ENCODE measurements at places on chromosomes 7 and 10.

GRCh38 chr7:31192986-31193385, 140.9 kb downstream of the ADCYAP1R1 start:
- peak; percentile 74 for DNase-seq

GRCh38 chr7:100539436-100540006, 518 bp downstream of the AGFG2 start:
- DNase-seq = no peak

- DNase-seq = no peak
Observed at GRCh38 chr10:6530966-6531365, 49.1 kb downstream of the PRKCQ start.

- DNase-seq = peak; percentile 85
Observed at GRCh38 chr10:28241741-28242399, 61.0 kb downstream of the MPP7 start.

DNA sequence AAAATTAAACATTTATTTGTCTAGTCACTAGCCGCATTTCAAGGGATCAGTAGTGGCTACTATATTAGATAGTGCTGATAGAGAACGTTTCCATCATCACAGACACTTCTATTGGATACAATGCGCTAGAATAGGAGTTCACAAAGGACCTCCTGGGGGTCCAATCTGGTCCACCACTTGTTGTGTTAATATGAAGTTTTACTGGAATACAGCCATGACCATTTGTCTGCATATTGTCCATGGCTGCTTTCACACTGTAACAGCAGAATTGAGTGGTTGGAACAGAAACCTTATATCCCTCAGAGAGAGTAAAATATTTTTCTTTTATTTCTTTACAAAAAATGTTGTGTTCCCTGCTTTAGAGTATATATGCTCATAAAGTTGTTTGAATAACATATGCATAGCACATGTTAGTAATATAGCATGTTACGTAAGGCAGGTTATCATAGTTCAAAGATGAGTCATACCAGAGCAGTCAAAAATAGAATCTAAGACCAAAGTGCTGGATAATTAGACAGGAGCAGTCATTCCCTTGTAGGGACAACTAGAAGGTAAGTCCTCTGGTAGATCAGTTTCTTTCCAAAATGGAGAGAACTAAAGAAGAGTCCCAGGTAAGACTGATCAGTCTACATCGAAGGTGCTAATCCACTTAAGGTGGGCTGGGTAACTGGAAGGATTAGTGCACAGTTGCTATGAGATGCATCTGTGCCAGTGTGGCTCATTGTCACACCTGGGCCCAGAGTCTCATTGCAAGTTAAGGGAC, 14.9 kb downstream of the BZW2 start:
- peak; percentile 59 for DNase-seq

DNA sequence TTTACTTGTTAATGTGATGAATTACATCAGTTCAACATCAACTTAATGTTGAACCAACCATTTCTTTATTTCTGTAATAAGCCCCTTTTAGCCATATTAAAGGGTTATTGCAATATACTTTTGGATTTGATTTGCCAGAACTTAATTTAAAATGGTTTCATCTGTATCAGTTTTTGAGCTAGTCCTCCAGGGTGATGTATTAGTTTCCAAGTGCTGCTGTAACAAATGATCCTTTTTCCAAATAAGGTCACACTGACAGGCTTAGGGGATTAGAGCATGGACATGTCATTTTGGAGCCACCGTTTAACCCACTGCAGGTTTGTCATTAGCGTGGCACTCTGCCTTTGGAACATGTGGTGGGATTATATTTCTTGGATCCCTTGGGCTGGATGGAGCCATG, 244.8 kb upstream of the PLPP4 start:
- no peak for DNase-seq

DNA sequence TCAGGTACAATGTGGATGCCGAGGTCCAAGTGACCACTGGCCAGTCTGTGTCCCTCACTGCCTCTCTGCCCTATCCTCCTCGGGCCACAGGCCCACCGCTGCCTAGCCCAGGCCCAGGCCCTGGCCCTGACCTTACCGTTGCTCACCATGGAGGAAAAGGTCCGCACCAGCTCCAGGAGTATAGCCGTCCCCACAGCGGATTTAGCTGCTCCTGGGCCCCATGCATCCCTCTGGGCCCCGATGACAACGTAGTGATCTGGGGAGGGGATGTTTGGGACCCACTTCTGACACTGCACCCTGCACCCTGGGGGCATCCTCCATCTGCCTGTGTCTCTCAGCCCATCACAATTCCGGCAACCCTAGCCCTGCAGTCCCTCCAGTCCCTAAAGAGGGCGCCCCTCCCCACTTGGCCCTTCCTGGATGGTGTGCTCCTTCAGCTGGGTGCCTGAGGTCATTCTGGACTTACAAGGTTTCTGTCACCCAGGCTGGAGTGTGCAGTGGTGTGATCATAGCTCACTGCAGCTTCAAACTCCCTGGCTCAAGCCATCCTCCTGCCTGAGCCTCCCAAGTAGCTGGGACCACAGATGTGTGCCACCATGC, 12.1 kb downstream of the TFR2 start:
- DNase-seq = peak; percentile 71

DNA sequence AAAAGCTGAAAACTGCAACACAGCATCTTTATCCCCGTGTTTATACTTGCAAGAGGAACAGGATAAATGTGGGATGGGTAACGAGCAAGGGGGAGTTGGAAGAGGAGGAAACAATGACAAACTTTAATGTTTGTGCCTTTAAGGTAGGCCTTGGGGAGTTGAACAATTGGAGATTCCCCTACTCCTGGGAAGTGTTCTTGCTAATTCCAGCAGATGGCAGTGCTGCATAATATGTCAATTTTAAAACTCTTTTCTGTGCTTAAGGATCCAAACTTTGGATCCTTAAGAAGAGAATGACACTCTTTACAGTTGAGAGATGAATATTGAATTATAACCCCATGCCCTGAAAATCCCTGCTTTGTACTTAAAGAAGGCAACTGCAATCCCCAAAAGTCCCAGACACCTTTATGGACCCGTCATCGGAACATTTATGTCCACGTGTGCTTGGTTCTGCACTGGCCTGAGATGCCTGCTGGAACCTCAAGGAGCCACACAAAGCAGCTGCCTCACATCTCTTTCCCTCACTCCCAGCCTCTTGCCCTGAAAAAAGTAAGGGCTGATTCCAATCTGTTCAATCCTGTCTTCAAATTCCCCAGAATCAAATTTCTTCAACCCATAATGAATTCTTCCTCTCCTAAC, 12.0 kb downstream of the IFIT5 start:
- peak; percentile 74 for DNase-seq

GRCh38 chr10:71828702-71829101, 22.3 kb downstream of the PSAP start:
- DNase-seq = no peak

- DNase-seq = no peak
Observed at GRCh38 chr10:118173296-118173695, 126.6 kb upstream of the RAB11FIP2 start.

DNA sequence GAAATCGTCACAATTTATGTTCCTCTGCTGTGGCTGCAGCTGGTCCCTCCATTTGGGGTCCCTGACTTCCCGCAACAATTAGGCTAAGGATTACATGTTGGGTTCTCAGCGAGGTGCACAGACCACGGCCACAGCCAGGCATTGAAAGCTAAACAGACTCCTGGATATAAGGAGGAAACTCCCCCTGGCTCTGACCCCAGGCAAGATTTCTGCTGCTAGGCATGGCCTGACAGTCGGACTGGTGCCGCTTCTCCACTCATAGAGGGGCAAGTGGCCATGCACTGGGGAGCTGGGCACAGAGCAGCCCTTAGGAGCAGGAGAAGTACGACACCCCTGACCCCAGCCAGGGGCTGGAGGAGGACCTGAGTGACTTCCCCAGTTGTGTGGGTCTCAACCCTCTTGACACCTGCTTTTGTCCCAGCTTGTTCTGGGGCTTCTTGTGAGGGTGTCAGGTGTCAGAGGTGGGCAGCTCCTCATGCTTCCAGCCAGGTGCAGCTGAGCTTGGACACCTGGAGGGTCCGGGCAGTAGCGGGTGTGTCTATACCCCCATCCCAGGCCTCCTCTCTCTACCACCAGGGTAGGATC, 38.3 kb downstream of the TSPAN15 start:
- DNase-seq = no peak

DNA sequence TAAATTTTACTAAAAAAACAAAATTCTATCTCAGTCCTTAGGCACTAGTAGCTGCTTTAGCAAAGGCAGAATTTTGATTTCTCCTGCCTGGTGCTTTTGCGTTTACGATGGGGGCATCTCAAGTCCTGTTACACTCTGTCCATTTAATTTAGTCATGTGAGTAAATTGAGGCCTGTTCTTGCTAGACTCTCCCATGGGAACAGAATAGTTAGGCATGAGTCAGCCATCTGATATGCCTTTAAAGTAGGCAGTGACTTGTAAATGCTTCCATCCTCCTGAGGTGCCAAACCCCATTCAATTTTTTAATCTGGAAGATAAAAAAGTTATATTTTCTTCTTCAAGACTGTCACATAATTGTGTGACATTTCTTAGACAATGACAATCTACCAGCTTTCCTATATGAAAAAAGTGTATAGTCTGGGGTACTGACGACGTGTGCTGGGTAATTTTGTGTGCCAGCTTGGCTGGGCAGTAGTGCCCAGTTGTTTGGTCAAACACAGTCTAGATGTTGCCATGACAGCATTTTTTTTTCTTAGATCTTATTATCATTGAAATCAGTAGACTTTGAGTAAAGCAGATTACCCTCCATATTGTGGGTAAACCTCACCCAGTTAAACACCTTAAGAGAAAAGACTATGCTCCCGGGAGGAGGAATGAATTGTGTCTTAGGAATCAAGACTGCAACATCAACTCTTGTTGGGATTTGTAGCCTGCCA, 603.4 kb downstream of the SORCS1 start:
- DNase-seq = no peak

DNA sequence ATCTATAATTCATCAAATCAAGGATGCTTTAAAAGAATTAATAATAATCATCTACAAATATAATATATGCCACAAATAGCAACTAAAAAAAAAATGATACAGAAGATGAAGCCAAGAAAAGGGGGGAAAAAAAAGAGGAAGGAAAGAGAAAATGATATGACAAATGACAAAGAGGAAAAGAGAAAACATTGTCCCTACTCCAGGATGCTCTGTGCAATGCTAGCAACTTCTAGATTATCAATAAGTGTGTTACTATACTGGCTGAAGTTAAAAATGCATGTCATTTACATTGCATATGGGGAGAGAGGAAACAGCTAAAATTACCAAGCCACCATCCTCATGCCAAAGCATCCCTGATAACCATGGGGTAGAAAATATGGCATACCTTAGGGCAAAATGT, 104.2 kb downstream of the SFMBT2 start:
- no peak for DNase-seq

DNA sequence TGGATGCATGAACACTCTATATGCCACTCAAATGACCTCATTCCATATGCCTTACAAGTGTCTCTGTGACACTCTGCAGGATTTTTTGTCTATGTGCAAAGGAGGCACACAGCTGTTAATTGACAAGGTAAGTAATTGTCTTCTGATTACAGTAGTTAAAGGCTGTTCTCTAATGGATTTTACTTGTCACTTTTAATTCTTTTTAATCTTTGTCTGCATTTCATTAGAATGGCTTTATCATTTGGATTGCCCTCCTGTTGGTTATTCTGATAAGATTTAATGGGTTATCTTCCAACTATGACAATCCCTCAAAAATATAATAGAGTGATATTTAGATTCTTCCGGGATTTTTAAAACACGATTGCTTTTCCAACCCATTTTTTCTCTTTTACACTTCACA, 290.0 kb upstream of the TEX47 start:
- DNase-seq = no peak

DNA sequence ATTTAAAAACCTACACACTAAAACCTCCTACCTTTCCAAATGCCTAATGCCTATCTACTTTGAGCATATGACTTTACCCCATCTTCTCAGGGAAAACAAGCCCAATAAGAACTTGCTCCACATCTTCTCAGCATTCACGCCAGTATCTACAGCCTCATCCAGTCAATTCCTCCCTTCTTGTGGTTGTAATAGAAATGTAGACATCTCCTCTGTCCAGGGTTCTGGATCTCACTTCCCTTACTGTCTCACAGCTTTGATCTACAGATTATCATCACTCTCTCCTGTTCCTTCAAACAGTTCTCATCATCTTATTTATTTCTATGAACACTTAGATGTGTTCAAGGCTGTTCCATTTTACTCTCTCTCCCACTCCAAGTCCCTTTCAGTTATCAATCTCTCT, 70.4 kb upstream of the NOBOX start:
- DNase-seq = no peak

- no peak for DNase-seq
Observed at GRCh38 chr7:4006687-4007086, 675.4 kb upstream of the FOXK1 start.

DNA sequence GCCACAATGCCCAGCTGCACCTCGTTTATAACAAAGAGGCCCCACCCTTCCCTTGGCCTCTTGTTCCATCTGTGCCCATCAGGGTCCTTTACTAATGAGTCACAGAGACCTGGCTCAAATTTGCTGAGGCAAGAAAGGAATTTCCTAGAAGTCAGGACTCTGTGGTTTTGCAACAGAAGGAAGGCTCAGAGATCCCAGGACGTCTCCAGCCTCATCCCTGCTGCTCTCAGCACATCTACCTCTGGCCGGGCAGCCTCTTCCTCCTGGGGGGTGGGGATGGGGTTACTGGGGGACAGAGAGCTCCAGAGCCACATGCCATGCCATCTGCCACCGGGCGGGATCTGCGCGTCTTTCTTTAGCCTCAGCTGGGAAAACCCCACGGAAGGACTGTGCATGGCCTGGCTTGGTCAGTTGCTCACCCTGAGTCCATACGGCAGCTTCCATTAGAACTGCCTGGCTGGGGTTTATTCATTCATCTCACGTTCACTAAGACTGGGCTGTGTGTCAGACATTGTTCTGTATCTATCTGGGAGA, 41.9 kb upstream of the PSMG3 start:
- no peak for DNase-seq

DNA sequence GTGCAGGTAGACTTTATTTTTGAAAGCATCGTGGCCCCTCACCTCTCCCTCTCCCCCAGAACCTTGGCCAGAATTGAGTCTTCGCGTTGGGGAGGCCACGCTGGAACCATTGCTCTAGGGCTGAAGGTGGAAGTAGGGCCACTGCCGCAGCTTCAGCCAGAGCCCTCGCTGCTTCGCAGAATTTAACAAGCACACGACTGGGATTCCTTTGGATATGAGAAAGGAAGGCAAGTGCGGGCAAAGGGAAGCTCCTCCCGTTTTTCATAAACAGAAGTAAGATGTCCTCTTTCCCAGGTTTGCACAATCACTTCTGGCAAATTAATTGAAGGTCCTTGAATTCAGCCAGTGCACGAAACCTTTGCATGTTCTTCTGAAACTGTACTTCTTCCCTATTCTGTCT, 168.1 kb downstream of the CCDC3 start:
- DNase-seq = no peak

- DNase-seq = no peak
Observed at GRCh38 chr7:94769724-94770123, 113.8 kb upstream of the SGCE start.
